ENCODE measurements at places on chromosomes 2 and 18.

- DNase-seq: no peak
Measured at GRCh38 chr18:47964053-47964452, 33.6 kb upstream of the SMAD2 start.

DNA sequence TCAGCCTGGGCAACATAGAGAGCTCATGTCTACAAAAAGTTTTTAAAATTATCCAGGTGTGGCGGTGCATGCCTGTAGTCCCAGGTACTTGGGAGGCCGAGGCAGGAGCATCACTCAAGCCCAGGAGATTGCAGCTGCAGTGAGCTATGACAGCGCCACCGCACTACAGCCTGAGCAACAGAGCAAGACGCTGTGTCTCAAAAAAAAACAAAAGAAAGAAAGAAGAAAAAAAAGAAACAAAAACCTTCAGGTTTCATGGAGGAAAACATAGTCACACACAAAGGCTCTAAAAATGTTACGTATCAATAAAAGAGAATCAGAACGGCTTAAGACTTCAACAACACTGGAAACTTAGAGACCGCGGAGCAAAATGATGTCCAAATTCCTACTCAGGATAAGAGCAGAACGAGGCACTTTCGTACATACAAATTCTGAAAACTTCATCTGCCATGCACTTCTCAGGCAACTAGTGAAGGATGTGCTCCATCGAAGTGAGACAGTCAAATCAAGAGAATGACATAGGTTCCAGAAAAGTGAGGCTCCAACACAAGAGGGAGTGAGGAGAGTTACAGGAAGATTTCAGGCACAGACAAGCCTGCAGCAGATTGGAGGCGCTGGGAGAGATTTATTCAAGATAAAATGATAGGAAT is 4.4 kb downstream of the HDLBP start:
- DNase-seq: no peak

DNA sequence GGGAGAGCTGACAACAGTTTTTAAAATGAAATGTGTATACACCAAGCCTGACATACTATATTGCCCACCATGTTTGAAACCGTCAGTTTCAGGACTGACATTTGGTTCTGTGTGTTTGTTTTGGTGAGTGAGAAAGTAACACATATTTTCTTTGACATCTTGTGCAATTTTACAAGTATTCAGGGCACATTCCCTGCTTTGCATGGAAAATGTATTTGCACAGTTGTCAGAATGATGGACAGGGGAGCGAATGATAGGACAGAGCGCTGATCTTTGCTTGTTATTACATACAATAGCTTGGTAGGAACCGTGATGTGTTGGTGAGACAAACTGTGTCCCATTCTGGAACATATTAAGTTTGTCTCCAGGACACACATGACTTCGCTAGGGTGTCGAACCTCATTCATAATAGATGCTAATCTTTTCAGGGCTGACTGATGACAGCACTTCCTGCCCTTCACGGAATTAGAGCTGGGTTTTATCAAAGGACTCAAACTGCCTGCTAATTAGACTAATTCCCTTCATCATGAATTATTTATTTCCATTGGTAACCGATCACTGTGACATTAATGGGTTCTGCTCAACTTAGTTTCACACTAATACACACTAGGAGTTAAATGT is 158.5 kb downstream of the CDCA7 start:
- DNase-seq: no peak

DNA sequence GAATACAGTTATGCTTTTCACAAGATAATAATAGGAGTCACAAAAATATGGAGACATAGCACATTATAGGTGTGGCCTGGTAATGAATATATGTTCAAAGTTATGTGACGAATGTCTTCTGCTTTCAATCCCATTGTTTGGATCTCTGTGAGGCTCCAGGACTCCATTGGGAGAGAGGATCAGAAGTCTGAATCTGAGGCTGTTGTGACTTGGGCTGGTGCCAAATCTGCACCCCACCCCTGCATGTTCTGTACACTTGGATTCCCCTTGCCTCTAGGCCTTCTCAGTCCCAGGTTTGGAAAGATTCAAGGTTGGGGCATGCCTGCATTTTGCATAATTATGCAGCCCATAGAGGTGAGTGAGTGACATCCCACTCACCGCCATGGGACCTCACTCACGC is 103.1 kb upstream of the MGAT5 start:
- DNase-seq: no peak

GRCh38 chr2:64943387-64944150 is 45.6 kb upstream of the SLC1A4 start:
- no peak for DNase-seq

- DNase-seq: no peak
Measured at GRCh38 chr18:35459997-35460396, 37.8 kb downstream of the INO80C start.

- DNase-seq: no peak
Measured at GRCh38 chr2:111251711-111252110, 131.0 kb downstream of the BCL2L11 start.

DNA sequence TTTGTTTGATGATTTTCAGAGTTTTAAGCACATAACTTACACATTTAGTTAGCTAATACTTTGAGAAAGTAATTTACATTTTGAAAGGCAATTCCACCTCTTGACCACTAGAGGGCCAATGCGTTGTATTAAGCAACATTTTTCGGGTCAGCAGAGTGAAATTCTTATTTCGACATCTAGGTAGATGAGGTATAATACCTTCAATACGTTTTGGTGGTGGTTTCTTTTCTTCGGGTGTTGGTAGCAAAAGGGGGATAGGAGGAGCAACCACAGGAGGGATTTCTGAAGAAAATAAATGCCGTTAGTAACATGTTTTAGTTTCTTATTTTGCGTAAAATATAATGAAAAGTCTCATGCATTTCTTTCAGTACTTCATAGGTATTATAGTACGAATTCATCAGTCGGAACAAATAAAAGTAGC is 106.3 kb downstream of the TTN start:
- no peak for DNase-seq

GRCh38 chr2:121485039-121485438 is 45.6 kb upstream of the RNU4ATAC start:
- no peak for DNase-seq

DNA sequence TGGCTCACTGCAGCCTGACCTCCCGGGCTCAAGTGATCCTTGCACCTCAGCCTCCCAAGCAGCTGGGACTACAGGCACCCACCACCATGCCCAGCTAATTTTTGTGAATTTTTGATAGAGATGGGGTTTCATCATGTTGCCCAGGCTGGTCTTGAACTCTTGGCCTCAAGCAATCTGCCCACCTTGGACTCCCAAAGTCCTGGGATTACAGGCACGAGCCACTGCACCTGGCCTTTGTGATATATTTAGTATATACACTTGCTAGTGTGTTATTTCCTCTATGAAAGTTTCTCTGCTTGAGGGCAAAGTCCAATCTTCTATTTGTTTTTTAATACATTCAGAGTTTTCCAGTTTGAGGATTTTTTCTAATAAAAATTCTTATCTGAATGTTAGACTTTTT is 119.3 kb downstream of the GALNT3 start:
- no peak for DNase-seq

GRCh38 chr18:27750014-27750413 is 426.9 kb downstream of the CDH2 start:
- DNase-seq: no peak

DNA sequence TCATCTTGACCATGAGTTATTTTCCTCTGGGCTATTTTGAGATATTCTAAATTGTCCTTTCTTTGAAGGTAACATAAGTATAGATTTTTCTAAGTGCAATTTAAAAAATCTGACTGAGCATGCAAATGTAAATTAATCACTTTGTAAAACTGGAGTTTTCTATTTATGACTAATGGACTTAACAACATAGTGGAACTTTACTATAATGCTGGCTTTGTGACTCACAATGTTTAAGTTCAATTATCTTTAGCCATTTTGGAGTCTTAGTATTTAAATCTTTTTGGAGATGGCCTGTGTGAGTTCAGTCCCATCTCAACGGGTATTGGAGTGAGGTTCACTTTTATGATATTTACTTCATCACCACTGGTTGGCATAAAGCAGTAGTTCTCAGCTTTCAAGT is 35.2 kb upstream of the NOSTRIN start:
- no peak for DNase-seq

- DNase-seq: no peak
Measured at GRCh38 chr2:241834527-241835210, 24.0 kb downstream of the PDCD1 start.

GRCh38 chr2:108629417-108629816 is 89.9 kb upstream of the RANBP2 start:
- DNase-seq: no peak

- DNase-seq: no peak
Measured at GRCh38 chr2:150126839-150127238, 360.6 kb downstream of the RND3 start.

GRCh38 chr18:26483633-26484032 is 64.7 kb downstream of the KCTD1 start:
- no peak for DNase-seq

DNA sequence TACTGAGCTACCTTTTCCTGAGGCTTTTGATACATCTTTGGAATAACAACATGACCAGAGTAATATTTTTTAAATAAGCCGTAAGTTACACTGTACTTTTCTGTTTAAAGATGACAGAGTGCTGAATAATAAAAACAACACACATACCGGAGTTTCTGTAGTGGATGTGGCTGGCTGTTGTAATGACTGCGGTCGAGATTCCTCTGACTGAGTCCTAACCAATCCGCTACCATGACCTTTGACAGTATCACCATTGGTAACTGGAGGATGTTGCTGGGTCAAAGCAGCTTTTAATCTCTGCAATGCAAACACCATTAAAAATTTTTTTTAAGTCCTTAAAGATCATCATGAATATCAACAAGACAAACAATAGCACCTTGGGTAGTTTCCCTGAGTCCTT is 70.7 kb downstream of the ATF2 start:
- DNase-seq: no peak

- DNase-seq: no peak
Measured at GRCh38 chr2:59314031-59314766, 1073.1 kb upstream of the FANCL start.

DNA sequence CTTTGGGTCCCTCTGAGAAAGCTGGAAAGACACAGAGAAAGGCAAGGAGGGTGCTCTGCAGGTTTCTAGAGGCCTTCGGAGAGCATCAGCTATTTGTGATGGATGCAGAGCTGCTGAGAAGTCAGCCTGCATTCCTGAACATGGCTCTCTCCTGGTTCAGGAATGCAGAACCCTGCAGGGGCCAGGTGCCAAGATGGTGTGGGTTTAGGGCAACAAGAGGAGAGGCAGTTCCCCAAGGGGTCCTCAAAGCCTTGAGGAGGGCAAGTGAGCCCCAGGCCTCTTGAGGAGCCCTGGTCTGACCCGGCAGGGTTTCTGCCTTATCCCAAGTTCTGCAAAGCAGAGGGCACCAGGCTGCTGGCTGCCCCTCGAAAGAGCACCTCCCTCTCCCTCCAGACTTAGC is 93.3 kb downstream of the HS1BP3 start:
- no peak for DNase-seq

GRCh38 chr2:179951680-179952079 is 55.4 kb downstream of the CWC22 start:
- DNase-seq: no peak

DNA sequence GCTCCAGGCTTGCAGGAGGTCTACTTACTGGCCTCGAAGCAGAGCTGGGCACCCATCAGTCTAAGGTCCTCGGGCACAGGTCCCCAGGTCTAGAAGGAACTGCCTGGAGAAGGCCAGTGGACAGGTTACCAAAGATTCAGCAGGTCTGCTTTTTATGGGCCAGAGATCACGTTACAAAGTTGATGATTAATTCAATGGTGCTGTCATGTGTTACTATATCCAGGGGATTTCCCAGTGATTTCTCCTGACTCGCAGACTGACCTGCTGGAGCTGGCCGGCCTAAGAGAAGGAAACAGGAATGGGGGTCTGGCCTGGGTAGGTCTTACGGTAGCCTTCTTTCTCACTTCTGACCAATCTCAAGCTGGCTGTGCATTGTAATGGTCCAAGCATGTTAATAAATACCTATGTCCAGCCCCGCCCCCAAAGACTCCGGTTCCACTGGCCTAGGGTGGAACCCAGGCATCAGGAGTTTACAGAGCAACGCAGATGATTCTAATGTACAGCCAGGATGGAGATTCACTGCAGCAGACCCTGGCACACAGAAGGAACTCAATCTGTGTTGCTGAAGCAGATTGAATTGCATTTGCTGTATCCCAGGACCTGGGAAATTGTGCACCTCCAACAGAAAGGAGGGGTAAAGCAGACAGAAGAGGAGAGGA is at the start of gene NEURL3:
NEURL3 (minus strand) TSS at position 127 of the 659 bp plus-strand sequence; CDS start at position 56, 71 bp downstream.
- no peak for DNase-seq

- no peak for DNase-seq
Measured at GRCh38 chr2:121707344-121707919, 29.2 kb downstream of the NIFK start.

DNA sequence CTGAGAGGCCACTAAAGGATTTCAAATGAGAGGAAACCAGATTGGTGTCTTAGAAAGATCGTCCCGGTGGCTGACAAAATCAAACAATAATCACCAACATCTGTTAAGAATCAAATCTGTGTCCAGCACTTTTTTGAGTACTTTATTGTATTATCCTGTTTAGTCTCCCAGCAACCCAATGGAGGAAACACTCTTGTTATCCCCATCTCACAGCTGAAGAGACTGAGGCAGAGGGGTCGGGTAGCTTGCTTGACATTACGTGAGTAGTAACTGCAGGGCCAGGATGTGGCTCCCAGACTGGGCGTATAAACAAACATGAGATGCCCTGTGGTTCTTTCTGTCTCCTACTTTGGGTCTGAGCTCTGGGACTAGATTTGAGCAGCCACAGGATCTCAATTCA is 76.0 kb downstream of the KLHL29 start:
- no peak for DNase-seq

GRCh38 chr2:104078431-104079157 is 775.3 kb upstream of the POU3F3 start:
- DNase-seq: no peak

DNA sequence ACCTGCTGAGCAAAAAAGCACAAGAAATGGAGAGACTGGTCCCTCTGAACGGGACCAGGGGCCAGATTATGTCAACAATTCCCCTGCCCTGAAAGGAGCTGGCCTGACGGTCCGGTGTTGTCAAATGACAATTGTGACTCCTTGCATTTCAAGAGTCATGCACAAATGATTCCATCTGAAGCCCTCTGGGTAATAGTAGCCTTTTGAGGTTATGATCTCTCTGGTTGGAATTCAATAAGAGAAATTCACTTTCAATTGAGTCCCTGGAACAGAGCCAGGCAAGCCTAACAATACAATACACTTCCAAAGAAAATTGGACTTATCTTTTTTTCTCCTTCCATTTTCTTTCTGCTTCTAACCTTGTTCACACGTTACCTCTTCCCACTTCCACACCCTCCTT is 116.9 kb downstream of the C1D start:
- no peak for DNase-seq

DNA sequence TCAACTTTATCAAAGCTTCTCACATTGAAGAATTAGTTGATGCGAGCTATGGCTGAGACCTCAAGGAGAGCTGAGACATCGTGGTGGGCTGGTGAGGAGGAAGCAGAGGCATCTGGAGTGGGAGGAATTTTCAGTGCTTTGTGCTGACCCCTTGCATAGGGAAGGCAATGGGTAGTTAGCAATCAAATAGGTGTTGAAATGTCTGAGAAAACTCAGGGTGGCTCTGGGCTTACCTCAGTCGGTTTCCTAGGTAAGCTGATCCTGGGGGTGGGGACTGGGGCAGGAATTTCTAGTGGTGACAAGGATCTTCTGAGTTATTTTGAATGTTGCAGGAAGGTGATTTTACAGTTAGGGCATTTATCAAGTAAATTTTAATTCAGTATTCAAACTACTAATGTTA is 20.7 kb upstream of the DPP10 start:
- DNase-seq: no peak

Measured in activated CD8-positive, alpha-beta memory T cell treated with anti-CD3 and anti-CD28 coated beads for 48 hours (primary cell).